ENCODE measurements at places on chromosomes 11 and 22.

- no peak for DNase-seq
Measured at GRCh38 chr11:17744151-17744940, 9.8 kb downstream of the KCNC1 start.

- no peak for DNase-seq
Measured at GRCh38 chr11:114452399-114452798, 13.1 kb downstream of the REXO2 start.

DNA sequence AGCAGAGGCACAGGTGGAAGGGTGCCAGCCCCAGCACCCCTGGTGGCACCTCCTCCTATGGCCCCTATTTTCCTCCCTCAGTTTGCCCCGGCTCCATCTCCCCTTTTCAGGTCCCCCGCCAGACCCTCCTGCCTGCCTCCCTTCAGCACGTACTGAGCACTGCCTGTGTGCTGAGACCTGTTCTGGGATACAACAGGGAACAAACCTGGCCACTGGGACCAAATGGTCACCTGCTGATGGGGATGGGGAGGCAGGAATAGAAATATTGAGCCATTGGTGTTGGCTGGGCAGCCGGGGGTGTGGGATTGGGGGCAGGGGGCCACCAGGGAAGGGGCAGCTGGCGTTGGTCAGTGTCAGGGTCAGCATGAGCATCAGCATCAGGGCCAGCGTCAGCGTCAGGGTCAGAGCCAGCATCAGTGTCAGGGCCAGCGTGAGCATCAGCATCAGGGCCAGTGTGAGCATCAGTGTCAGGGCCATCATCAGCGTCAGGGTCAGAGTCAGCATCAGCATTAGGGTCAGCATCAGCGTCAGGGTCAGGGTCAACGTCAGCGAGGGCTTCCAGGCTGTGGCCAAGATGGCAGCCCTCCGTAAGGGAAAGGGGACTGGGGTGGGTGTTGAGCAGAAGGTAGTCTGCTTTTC is 7.5 kb downstream of the ZNF74 start:
- DNase-seq: no peak

DNA sequence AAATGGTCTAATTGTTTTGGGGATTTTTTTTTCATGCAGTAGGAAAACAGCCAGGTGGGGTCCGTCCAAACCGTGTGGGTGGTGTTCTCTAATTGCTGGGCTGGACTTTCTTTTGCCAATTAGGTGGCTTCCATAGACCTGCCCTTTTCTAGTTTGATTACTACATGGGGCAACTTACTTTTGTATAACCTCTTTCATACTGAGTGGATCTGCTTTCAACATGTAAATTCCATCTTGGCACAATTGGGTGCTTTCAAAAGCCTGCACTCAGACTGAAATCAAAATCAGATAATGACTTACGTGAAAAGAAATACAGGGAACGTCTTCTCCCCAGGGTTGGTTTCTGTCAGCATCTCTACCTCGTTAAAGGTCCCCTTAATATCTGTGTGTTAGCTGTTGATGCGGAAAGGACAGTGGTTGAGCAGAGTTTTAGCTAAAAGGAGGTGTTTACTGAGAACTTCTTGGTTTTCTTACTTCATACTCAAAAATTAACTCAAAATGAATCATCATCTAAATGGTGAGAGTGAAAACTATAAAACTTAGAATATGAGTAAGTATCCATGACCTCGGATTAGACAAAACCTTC is 72.1 kb downstream of the BARX2 start:
- DNase-seq: no peak

- no peak for DNase-seq
Measured at GRCh38 chr11:62925745-62926679, 4.8 kb upstream of the CHRM1 start.

DNA sequence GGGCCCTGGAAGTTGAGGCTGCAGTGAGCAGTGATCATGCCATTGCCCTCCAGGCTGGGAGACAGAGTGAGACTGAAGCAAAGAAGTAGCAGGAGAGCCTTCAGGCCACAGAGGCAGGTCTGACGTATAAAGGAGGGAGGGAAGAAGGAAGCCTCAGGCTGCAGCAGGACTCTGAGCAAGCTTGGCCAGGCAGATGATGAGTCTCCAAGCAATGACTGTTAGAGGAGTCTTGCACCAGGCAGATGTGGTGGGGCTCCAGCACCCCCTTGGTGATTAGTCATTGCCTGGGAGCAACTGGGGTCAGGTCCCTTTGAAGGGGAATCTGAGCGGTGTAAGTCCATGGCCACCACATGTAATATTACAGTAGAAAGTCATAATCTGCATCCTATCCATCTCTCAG is 36.6 kb upstream of the NFAM1 start:
- no peak for DNase-seq

DNA sequence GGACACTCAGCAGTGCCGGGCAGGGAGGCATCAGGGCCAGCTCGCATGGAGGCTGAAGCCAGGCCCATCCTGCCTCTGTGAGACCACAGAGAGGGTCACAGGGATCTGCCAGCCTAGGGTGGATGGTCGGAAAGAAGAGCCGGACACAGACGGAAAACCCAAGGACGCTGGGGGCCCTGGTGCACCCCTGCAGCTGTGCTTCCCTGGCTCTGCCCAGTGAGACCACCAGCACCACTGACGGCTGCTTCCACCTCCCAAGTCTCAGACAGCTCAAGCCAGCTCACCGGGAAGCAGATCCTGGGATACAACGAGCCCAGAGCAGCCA is 42.2 kb downstream of the SHISAL1 start:
- DNase-seq: no peak

DNA sequence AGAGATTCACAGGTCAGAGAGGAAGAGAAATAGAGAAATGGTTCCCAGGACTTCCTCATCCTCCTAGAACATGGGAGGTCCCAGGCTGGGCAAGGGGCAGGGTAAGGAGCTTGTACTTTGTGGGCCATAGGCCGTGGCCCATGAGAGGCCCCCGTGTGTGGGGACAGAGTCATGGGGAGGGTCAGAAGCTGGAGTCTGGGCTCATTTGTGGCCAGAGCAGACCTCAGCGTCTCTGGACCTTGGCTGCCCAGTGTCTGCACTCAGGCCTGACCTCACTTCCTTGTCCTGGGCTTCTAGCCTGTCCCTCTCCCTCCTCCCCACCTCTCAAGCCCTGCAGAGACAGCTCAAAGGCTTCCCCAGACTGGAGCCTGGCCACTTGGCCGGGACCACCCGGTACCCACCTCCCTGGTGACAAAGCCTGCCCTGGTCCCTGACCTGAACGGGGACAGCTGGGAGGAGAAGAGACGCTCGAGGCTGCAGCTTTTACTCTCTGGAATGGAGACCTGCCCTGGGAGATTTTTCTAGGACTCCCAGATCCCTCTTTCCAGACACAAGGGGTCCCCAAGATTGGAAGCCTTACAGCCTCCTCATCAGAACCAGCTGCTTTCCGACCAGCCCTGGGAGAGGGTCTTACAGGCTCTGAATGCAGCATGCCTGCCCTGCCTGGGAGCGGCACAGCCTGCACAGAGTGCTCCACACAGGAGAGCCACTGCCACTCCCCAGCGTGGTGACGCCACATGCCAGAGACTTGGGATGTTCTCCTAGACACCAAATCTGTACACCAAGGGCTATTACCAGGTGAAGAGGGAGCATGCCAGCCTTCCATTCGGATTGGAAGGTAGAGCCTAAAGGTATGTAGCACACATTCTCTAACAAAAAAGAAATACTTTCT is 569.0 kb upstream of the B3GAT1 start:
- DNase-seq: no peak

All from right renal pelvis (tissue), 4 donors.